CD14-positive monocyte (primary cell): ENCODE measurements at places on chromosomes 3 and 15.

- no peak for DNase-seq
- no peaks in the 10 kb centered on the region for H3K27me3 ChIP-seq
- H3K27ac ChIP-seq = no peak overlapping the region
- H3K4me3 ChIP-seq = no peak overlapping the region
Measured at GRCh38 chr3:139301654-139302053, 42.2 kb upstream of the MRPS22 start.

DNA sequence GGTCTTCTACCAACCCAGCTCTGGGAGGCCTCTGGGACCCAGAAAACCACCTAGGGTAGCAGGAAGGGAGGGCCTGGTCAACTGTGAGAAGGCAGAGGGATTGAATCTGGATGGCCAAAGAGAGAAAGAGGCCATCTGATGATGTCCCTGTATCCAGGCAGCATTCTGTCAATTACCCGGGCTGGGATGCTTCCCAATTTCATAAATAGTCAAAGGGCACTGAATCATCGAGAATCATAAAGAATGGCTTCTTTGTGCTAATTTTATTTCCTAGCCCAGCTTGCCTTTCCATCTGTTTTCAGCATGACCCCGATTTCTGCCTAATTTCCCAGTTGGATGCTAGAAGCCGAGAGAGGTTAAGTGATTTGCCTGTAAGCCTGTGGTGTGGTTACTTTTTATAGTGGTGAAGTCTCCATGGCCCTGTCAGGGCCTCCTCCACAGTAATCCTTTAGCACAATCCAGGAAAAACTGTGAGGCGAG lies 129.2 kb downstream of the FAM43A start:
- no peak overlapping the region for H3K27ac ChIP-seq
- no peaks in the 10 kb centered on the region for H3K36me3 ChIP-seq
- H3K27me3 ChIP-seq = no peaks in the 10 kb centered on the region
- no peaks in the 10 kb centered on the region for H3K4me1 ChIP-seq

DNA sequence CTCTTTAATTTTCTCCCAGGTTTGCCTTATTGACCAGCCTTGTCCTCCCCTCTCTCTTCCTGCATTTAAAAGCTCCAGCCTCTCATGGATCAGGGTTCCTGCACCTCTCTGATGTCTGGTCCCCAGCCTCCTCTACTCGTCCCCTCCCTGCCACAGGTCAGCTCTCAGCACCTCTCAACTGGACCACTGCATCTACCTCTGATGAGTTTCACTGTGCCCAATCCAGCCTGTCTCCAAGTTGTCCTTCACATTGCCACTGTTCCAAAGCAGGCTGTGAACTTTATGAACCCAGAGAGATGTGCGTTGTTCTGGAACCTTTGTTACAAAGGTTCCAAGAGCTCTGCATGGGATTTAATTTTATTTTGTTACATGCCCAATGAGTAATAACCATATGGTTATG lies 76.6 kb downstream of the SLCO3A1 start:
- H3K36me3 ChIP-seq = peaks cover 6% of the 10 kb centered on the region
- no peak for DNase-seq
- no peak overlapping the region for H3K4me3 ChIP-seq
- H3K27ac ChIP-seq = peak overlapping the region; percentile 12
- H3K4me1 ChIP-seq = peaks cover 20% of the 10 kb centered on the region
- no peaks in the 10 kb centered on the region for H3K27me3 ChIP-seq

DNA sequence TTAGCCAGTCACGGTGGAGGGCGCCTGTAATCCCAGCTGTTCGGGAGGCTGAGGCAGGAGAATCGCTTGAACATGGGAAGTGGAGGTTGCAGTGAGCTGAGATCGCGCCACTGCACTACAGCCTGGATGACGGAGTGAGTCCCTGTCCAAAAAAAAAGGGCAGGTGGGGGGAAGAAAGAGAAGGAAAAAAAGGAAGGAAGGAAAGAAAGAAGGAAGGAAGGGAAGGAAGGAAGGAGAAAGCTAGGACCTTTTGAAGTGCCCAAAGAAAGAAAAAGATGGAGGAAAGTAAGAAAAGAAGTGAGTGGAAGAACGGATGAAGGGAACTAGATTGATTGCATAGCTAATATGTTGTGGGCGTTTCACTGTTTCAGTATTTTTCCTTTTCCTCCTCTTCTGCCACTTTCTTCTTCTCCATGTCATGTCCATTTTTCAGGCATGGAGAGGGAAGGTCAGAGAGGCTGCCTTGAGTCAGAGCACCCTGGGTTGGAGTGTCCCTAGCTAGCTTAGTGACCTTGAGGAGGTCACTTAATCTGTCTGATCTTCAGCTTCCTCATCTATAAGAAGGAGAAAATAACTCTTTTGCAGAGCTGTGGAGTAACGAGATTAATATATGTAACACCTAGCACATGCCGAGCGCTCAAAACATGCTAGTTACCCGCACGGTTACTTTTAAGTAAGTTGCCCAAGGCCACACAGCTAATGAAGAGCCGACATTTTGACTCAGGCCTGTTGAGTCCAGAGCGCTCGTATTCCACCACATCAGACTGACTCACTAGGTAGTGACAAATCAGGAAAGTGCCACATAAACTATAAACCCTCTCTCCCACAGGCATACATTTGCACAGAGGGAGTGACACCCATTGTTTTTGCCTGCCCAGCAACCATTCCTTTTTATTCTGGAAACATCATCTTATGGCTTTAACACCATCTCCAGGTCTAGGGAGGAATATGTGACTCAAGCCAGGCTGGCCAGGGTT lies 42.2 kb downstream of the BHLHE40 start:
- H3K27ac ChIP-seq = no peak overlapping the region
- no peaks in the 10 kb centered on the region for H3K36me3 ChIP-seq
- peaks cover 50% of the 10 kb centered on the region for H3K4me1 ChIP-seq
- H3K4me3 ChIP-seq = no peak overlapping the region
- H3K27me3 ChIP-seq = no peaks in the 10 kb centered on the region
- DNase-seq = peak; percentile 57

DNA sequence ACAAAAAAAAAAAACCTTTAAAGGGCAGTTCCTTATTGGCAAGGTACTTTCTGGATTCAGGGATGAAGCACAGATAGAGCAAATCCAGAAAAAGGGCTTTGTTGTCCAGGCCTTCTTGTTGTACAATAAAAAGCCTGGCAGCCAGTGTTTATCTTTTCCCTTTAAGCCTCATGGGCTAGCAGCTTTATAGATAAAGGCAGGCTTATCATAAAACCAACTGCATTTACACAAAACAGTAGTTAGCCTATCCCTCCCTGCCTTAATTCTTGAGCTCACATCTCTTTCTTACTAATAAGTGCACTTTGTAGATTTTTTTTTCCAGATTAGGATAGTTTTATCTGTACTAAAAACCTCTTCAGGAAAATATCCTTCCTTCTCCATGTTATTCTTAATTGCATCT lies 662.8 kb upstream of the CCDC54 start:
- H3K27me3 ChIP-seq = no peaks in the 10 kb centered on the region
- H3K36me3 ChIP-seq = no peaks in the 10 kb centered on the region
- no peak for DNase-seq
- H3K4me1 ChIP-seq = no peaks in the 10 kb centered on the region
- H3K4me3 ChIP-seq = no peak overlapping the region
- no peak overlapping the region for H3K27ac ChIP-seq

- H3K4me1 ChIP-seq = peaks cover 13% of the 10 kb centered on the region
- H3K27me3 ChIP-seq = no peaks in the 10 kb centered on the region
- no peaks in the 10 kb centered on the region for H3K36me3 ChIP-seq
- no peak overlapping the region for H3K27ac ChIP-seq
- no peak overlapping the region for H3K4me3 ChIP-seq
Measured at GRCh38 chr3:5255404-5256344, 68.2 kb downstream of the EDEM1 start.

GRCh38 chr15:85704720-85705429 lies 89.8 kb downstream of the KLHL25 start:
- no peaks in the 10 kb centered on the region for H3K27me3 ChIP-seq
- DNase-seq = no peak
- H3K4me1 ChIP-seq = peaks cover 28% of the 10 kb centered on the region
- H3K27ac ChIP-seq = no peak overlapping the region

- no peak for DNase-seq
- no peak overlapping the region for H3K27ac ChIP-seq
- H3K4me3 ChIP-seq = no peak overlapping the region
- H3K36me3 ChIP-seq = no peaks in the 10 kb centered on the region
- no peaks in the 10 kb centered on the region for H3K4me1 ChIP-seq
Measured at GRCh38 chr15:66222273-66223198, 31.0 kb downstream of the MEGF11 start.

GRCh38 chr3:72258361-72259141 lies 473.6 kb upstream of the PROK2 start:
- peaks cover 15% of the 10 kb centered on the region for H3K4me1 ChIP-seq
- no peak overlapping the region for H3K4me3 ChIP-seq
- H3K27ac ChIP-seq = no peak overlapping the region

DNA sequence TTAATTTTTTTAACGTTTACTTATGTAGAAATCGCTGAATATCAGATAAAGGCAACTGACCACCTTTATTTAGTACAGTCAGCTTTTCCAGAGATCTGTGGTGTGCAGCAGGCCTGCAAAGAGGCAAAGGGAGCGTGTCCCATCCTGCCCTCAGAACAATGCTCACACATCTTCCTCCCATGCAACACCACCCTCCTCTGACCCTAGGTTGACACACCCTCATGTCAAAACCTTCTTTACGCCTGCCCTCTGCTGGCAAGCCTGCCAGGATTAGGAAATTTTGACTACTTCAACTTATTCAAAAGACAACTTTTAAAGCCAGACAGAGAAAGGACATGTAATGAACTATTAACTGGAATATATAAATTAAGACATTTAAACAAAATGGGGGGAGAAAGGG lies 513.7 kb downstream of the FOXP1 start:
- H3K27me3 ChIP-seq = no peaks in the 10 kb centered on the region
- H3K27ac ChIP-seq = no peak overlapping the region
- H3K36me3 ChIP-seq = no peaks in the 10 kb centered on the region

- no peak for DNase-seq
- H3K4me3 ChIP-seq = no peak overlapping the region
- H3K27me3 ChIP-seq = no peaks in the 10 kb centered on the region
- no peak overlapping the region for H3K27ac ChIP-seq
Measured at GRCh38 chr3:182525766-182526374, 267.4 kb upstream of the ATP11B start.

DNA sequence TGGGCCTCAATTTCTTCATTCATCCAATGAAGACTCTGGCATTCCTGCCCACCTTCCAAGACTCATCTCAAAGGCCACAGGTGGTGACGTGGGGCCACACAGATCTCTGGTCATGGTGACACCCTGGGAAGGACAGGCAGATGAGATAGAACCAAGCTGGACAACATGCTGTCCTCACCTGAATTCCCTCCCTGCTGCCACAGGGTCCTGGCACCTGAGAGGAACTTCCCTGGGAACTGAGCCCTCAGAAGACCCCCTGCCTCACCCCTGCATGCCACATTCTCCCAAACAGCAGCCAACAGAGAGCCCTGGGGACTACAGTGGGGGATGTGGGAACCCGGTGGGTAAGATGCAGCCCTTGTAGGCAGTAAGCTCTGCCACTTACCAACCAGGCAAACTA lies 10.7 kb downstream of the KLF15 start:
- no peak overlapping the region for H3K27ac ChIP-seq
- H3K27me3 ChIP-seq = no peaks in the 10 kb centered on the region
- no peaks in the 10 kb centered on the region for H3K36me3 ChIP-seq
- no peak overlapping the region for H3K4me3 ChIP-seq
- DNase-seq = no peak
- H3K4me1 ChIP-seq = no peaks in the 10 kb centered on the region

GRCh38 chr3:118477768-118478167 lies 556.9 kb downstream of the IGSF11 start:
- H3K4me1 ChIP-seq = no peaks in the 10 kb centered on the region
- no peak overlapping the region for H3K27ac ChIP-seq
- H3K36me3 ChIP-seq = no peaks in the 10 kb centered on the region
- no peaks in the 10 kb centered on the region for H3K27me3 ChIP-seq
- H3K4me3 ChIP-seq = no peak overlapping the region

- H3K4me1 ChIP-seq = no peaks in the 10 kb centered on the region
- no peak for DNase-seq
- H3K27me3 ChIP-seq = no peaks in the 10 kb centered on the region
- no peak overlapping the region for H3K4me3 ChIP-seq
- H3K36me3 ChIP-seq = no peaks in the 10 kb centered on the region
Measured at GRCh38 chr15:39510001-39510701, 70.7 kb upstream of the THBS1 start.

DNA sequence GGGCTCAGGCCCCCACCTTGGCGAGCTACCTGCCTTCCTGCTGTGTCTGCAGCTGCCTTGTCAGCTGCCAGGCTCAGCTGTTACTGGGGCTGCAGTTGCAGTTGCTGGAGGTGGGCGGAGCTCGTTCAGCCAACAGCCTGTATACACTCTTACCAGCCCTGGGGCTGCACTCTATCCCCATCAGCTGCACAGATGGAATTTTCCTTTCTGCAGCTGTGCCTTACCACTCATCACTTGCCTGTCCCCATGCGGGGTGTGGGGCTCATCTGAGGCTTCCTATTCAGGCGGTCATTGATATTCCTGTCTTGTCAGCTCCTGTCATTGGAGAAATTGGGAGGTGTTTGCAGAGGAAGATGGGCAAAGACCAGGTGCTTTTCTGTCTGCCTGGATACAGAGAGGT lies 9.1 kb upstream of the SYN2 start:
- no peak overlapping the region for H3K4me3 ChIP-seq
- H3K4me1 ChIP-seq = no peaks in the 10 kb centered on the region
- DNase-seq = no peak
- H3K27ac ChIP-seq = no peak overlapping the region

GRCh38 chr15:49989498-49989897 lies 129.5 kb downstream of the ATP8B4 start:
- no peaks in the 10 kb centered on the region for H3K27me3 ChIP-seq

DNA sequence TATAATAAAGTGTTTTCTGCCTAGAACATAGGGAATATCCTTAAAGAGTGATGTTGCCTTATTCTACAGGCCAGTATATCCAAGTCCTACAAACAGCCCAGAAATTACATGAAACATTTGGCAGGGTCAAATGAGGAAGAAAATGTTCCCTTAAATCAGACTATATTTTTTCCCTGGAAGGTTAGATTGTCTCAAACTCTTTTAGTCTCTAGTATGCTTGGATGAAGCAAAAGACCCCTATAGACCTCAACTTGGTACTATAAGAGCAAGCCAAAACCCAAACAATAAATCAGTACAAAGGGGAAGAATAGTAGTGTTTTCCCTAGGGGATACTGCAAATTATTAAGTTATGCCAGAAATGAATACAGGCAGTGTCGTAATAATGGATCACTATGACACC lies 310.2 kb downstream of the SLC9A9 start:
- DNase-seq = no peak
- no peaks in the 10 kb centered on the region for H3K4me1 ChIP-seq

DNA sequence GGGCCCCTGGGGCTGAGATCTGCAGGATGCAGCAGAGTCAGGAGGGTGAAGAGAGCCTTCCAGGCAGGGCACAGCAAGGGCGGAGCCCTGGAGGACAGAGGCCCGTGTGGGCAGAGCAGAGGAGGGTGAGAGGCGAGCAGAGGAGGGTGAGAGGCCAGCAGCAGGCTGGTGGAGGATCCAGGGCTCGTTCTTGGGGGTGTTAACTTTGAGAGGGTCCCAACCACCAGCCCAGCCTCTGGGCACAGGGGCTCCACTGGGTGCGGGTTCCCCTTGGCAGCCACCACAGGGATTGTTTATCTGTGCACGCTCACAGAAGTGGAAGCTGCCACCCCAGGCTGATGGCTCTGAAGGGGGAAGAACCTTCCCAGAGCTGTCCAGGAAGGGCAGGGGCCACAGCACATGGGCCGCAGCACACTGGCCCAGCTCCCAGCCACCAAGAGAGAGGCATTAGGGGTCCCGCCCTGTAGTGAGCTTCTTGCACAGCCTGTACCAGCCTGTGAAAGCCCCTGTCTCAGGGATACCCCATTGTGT lies 9.3 kb upstream of the PLXND1 start:
- peaks cover 91% of the 10 kb centered on the region for H3K4me1 ChIP-seq
- H3K36me3 ChIP-seq = no peaks in the 10 kb centered on the region
- no peaks in the 10 kb centered on the region for H3K27me3 ChIP-seq
- DNase-seq = no peak
- H3K4me3 ChIP-seq = no peak overlapping the region
